ENCODE measurements at places on chromosomes 2 and 18.

GRCh38 chr2:60581433-60582282 lies 28.2 kb upstream of the BCL11A start:
- DNase-seq = peak; percentile 3

- no peak for DNase-seq
These were observed 8.2 kb downstream of the DLX2 start for GRCh38 chr2:172094294-172095145.

GRCh38 chr2:40304340-40304739 lies 147.6 kb downstream of the SLC8A1 start:
- no peak for DNase-seq

DNA sequence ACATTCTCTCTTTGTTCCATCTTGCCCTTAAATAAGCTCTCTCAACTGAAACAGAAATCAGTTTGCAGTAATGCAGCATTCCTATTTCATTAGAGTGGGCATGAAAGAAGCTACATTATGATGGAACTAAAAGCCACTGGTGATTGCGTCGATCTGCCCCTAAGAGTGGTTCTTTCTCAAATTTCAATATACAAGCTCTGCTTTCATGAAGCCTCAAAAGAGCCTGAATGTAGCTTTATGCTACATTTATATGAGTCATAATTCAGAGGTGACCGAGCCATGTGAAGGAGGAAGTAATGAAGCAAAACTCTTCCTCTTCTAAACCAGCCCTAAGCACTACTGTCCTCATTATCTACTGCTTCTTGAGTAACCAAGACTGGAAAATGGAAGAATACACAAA lies 64.8 kb upstream of the CYTIP start:
- no peak for DNase-seq

DNA sequence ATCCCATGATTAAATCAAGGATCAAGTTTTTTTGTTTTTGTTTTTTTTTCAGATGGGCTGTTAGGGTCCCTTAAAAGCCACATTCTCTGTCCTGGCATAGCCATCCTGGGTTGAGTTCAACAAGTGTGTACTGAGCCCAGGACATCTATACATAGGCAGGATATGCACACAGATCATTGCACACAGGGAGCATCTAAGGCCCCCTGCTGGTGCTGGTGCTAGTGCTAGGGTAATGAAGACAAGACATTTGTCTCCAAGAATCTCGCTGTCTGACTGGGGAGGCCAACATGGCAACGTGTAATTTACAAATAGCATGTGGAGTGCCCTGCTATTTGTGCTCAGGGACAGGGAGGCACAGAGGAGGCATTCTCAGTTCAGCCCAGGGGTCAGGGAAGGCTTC lies 124.5 kb downstream of the VAPA start:
- DNase-seq = no peak

Measured in pulmonary artery endothelial cell (primary cell).